ENCODE measurements at places on chromosomes 2 and 18.

DNA sequence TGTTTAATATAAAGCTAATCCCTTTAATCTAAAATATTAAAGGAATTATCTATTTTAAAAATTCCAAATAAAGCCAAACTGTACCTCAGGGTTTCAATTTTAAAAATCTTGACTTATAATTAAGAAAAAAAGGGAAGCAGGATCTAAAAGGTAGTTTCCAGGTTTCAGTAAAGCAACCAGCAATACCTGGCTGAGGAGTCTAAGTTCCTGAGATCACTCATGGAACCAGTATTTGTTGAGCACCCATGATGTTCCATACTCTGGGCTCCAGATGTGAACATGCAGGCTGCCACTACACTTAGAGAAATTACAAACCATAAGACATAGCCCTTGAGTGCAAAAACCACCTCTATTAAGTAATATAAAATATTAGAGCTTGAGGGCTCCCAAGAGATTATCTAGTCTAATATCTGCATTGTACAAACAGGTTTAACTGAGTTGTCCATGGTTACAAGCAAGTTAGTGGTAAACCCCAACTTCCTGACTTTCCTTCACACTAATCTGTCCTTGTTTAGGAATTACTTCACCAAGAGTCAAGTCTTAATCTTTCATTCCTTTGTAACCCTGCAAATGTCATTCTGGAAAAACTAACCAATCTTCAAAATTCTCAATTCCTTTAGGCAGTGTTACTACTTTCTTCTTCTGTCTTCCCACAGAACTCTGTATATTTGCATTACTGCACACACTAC lies 49.2 kb downstream of the CLASP1 start:
- no peak for DNase-seq

DNA sequence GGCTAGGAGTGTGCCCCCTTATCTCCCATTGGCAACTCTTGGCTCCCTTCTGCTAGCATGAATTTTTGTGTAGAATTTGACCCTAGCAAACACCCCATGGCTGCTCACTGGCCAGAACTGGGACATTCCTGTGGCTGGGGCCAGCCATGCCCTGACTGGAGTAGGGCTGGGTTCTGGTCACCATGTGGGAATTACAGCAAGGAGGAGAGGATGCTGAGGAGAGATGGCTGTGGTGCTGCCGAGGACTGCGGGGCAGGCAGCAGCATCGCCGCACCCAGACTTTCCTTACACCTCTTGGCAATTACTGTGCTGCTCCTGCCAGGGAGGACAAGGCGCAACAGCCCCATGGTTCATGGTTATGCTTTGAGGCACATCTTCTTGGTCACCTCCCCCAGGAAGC lies 12.7 kb downstream of the KCNF1 start:
- DNase-seq, result no peak

GRCh38 chr2:3759761-3760160 lies 56.4 kb downstream of the DCDC2C start:
- no peak for DNase-seq

DNA sequence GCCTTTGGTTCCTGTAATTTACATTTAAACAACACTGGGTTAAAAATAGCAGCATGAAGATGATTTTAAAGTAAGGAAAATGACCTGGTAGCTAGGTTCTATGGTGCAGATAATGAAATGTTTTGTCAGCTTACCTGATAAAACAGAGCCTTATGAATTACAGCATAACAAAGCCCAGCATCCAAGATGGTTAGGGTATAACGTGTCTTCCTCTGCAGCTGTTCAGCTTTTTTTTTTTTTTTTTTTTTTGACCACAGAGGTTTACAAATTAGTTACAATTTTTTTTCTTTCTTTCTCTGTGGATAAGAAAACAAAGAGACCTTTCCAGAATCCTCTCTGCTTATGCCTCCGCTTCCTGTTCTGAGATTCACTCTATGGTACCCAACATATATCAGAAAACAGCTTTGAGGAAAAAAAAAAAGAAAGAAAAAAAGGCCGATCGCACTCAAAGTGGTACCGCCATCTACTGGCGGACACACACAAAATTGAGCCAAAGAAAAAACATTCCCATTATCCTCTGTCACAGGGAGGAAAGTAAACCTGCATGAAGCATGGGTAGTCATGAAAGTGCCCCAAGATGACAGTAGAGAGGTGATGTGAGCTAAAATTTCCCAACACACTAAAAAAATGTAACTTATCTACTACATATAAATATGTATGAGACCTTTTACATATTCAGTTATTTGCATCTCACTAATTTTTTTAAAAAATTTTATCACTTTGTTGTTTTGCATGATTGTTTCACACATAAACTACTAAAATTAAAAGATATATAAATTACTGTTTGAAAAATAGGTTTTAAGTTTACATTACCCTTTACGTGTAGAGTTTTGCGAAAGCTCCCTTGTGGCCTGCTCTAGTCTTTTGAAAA lies at the start of gene SCN3A:
SCN3A (minus strand) TSS at position 362 of the 871 bp plus-strand sequence. CDS start 27,656 bp downstream, outside the sequence.
- DNase-seq, result no peak

- no peak for DNase-seq
Observed at GRCh38 chr2:138956116-138956515, 175.9 kb upstream of the NXPH2 start.

DNA sequence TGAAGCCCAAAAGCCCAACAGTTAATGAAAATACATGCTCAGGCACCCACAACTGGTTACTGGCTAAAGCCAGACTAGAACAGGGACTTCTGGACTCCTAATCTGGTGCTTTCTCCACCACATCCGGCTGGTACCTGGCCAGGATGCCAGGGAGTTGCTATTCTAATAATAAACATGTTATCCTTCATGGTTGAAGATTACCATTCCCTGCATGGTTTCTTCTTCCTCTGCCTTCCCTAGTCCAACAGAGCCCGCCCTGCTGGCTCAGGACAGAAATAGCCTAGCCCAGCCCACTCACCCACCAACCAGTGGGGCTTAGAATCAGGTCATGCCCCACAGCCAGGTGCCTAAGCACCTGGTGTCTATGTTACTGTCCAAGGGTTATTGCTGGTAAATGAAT lies 184.2 kb downstream of the TMEM247 start:
- DNase-seq, result no peak

- DNase-seq, result no peak
Observed at GRCh38 chr2:113227290-113227689, 51.4 kb downstream of the PAX8 start.

DNA sequence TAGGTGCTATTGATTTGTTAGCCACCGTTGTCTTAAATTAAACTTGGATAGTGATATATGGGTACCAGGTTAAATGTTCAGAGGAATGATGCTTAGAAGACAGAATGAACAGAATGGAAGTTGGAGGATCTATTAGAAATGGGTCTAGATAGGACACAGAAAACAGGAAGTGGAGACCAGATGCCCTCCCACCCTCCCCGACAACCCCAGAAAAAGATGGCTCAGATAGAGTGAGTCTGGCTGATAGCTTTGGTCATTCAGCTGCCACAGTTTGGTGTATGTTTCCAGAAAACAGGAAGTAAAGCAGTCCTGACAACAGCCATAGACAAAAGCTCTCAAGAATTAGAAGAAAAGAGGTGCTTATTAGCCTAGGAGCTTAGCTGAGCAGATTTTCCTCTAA lies 71.5 kb upstream of the DSG1 start:
- no peak for DNase-seq

DNA sequence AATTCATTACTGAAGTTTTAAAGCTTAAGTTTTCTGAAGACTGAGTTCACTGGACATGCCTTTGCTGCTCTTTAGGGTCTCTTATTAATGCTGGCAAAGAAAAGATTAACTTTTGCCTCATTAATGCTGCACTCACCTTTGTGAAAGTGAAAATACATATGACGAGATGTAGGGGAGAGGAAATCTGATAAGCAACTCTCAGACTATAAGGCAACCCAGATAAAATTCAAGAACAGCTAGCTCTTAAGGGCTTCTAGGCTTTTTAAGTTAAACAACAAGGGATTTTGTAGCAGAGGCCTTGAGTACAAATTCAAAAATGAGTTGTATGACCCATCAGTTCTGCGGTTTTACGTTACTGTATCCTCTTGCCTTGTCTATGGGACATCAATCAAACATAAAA lies 143.7 kb downstream of the USP34 start:
- no peak for DNase-seq

GRCh38 chr18:59468821-59469220 lies 109.8 kb upstream of the LMAN1 start:
- DNase-seq, result no peak

DNA sequence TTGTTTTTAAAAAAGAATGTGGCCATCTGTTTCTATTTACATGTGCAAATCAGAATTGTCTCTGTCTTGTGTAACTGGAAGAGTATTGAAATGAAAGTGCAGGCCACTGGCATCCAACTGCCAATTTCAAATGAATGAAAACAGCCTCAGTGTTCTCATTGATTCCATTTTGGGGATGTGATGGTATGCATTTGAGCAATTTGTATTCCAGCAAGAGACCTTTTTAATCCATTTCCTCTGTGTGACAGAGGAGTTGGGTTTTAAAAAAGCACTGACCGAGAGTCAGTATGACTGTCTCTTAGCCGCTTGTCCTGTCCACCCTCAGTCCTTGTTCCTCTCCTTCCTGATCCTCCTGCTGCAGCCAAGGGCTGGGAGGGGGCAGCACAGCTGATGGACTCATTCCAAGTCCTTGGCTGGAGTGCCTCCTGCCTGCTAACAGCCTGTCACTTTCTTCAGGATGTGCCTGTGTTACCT lies 50.0 kb downstream of the ASAP2 start:
- DNase-seq, result no peak

- no peak for DNase-seq
Observed at GRCh38 chr2:41510108-41510507, 537.7 kb upstream of the PKDCC start.

- DNase-seq, result no peak
Observed at GRCh38 chr2:148900350-148900837, 25.4 kb downstream of the KIF5C start.

- no peak for DNase-seq
Observed at GRCh38 chr2:76711490-76711889, 810.7 kb downstream of the LRRTM4 start.

DNA sequence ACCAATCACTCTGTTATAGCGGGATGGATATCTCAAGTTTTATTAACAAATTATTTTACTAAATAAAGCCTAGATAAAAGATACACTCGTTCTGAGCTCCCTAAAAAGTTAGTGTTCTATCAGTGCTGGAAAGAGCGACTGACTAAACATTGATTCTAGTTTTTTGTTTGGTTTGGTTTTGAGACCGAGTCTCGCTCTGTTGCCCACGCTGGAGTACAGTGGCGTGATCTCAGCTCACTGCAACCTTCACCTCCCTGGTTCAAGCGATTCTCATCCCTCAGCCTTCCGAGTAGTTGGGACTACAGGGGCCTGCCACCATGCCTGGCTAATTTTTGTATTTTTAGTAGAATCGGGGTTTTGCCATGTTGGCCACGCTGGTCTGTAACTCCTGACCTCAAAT lies 73.8 kb upstream of the CDCA7 start:
- DNase-seq, result no peak
